ENCODE measurements at places on chromosomes 7 and 10.

DNA sequence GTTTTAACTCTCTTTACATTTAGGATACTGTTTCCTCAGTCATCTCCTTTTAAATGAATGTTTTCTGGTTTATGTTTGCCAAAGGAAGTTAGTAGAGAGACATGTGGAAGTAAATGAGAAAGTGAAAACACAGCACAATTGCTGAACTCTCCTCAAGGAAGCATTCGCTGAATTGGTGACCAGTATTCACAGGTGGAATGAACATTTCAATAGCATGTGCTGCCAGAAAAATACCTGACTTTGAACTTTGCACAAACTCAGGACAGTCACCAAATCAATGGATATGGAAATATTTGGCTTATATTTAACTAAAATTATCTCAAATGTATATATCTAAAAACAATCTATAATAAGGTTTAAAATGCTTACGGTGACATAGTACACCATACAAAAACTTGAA is 28.5 kb downstream of the TSPAN12 start:
- H3K4me3 ChIP-seq, result no peak overlapping the region
- H3K36me3 ChIP-seq, result no peaks in the 10 kb centered on the region
- no peaks in the 10 kb centered on the region for H3K4me1 ChIP-seq
- H3K27ac ChIP-seq, result no peak overlapping the region

GRCh38 chr10:45646384-45647050 is 26.1 kb downstream of the ZFAND4 start:
- no peak for DNase-seq
- H3K27me3 ChIP-seq, result no peaks in the 10 kb centered on the region
- H3K27ac ChIP-seq, result no peak overlapping the region
- H3K36me3 ChIP-seq, result peaks cover 30% of the 10 kb centered on the region

- no peak overlapping the region for H3K4me3 ChIP-seq
- no peak for DNase-seq
- H3K4me1 ChIP-seq, result no peaks in the 10 kb centered on the region
- H3K36me3 ChIP-seq, result no peaks in the 10 kb centered on the region
- H3K27me3 ChIP-seq, result no peaks in the 10 kb centered on the region
These were observed 380.7 kb downstream of the TCERG1L start for GRCh38 chr10:130930821-130931220.

GRCh38 chr7:83259064-83259463 is 96.4 kb upstream of the PCLO start:
- DNase-seq, result no peak
- no peak overlapping the region for H3K27ac ChIP-seq
- H3K4me1 ChIP-seq, result no peaks in the 10 kb centered on the region
- no peaks in the 10 kb centered on the region for H3K36me3 ChIP-seq
- no peaks in the 10 kb centered on the region for H3K27me3 ChIP-seq
- no peak overlapping the region for H3K4me3 ChIP-seq

GRCh38 chr10:84588971-84589370 is 260.6 kb downstream of the CCSER2 start:
- no peaks in the 10 kb centered on the region for H3K4me1 ChIP-seq
- no peak overlapping the region for H3K4me3 ChIP-seq
- no peak for DNase-seq
- H3K27me3 ChIP-seq, result no peaks in the 10 kb centered on the region
